Right ventricle myocardium superior (tissue), 1 donor: ENCODE measurements at places on chromosomes 16 and 17. TPM values are rescaled to one million over a fixed set of nuclear protein-coding genes. Genes with fewer than 3 reads are reported as not detected.

Gene KRTAP16-1
- total RNA-seq, result not detected

GRCh38 chr17:7403727-7403976 lies 245 bp downstream of the TMEM256 start:
- no peak for DNase-seq

DNA sequence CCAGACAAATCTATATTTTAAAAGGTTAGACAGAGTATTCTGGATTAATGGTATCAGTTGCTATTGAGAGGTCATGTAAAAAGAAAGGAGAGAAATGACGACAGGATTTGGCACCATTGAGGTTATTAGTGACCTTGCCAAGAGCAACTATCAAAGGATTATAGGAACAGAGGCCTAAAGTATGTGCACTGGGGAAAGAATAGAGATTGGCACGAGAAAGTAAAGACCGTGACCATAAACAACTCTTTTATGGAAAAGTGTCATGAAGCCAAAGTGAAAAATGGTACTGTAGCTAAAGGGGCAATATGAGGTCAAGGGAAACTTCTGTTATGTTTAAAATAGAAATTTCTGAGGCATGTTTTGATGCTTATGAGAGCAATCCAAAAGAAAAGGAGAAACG lies 115.2 kb upstream of the KIF2B start:
- DNase-seq, result no peak

DNA sequence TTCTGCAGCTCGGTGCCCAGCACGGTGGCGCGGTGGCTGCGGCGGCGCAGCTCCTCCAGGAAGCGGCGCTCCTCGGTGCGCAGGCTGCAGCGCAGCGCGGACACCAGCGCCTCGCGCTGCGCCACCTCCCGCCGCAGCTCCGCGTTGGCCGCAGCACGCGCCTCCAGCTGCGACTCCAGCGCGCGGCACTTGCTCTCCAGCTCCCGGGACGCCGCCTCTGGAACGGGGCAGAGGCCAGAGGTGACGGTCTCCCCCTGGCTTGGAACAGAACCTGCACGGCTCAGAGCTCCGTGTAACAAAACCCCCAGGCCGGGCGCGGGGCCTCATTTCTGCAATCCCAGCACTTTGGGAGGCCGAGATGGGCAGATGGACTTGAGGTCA lies 13.2 kb upstream of the CLUH start:
- DNase-seq, result peak; percentile 60

Gene VTN
- 30.2 TPM for total RNA-seq

GRCh38 chr17:7437950-7438614 lies 1.2 kb upstream of the FGF11 start:
- DNase-seq, result peak; percentile 89

DNA sequence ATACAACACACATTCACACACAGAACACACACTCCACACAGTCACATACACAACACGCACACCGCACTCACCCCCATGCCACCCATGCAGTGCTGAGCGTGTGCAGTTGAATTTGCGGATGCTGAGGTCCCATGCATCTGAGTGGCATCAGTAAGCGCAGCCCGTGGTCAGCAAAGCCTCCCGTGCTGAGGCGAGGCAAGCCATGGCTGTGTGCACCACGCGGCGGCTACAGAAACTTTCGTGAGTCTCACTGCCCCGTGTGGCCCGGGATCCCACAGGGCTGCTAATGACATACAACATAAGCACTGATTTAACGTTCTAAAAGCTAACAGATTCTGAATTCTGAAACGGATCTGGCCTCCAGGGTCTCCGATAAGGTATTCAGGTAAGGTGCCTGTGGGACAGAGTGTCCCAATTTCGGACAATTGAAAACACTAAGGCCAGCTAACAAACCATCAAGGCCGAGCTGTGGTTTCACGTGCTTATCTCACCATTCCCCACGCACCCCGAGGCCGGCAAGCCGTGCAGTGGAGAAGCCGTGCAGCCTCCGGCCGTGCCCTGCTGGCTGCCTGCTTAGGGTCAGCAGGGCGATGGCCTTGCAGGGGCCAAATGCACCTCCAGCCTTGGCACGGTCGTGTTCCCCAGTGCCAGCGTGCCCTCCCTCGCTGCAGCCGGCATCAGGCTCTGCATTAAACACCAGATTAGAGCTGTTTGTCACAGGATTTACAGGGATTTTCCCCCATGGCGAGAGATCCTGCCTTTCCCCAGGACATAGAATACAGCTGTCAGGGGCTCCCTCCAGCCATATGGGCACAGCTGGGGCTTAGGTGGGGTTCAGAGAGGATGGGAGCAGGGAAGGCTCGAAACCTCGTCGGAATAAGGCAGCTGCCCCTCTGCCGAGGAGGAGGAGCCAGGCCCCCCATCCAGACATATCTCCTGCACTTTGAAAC lies 191.7 kb downstream of the C16orf95 start:
- DNase-seq, result no peak

- DNase-seq, result no peak
These were observed 41.9 kb upstream of the KDM8 start for GRCh38 chr16:27161398-27161797.

Gene SLC25A10
- total RNA-seq, result 7.0 TPM

DNA sequence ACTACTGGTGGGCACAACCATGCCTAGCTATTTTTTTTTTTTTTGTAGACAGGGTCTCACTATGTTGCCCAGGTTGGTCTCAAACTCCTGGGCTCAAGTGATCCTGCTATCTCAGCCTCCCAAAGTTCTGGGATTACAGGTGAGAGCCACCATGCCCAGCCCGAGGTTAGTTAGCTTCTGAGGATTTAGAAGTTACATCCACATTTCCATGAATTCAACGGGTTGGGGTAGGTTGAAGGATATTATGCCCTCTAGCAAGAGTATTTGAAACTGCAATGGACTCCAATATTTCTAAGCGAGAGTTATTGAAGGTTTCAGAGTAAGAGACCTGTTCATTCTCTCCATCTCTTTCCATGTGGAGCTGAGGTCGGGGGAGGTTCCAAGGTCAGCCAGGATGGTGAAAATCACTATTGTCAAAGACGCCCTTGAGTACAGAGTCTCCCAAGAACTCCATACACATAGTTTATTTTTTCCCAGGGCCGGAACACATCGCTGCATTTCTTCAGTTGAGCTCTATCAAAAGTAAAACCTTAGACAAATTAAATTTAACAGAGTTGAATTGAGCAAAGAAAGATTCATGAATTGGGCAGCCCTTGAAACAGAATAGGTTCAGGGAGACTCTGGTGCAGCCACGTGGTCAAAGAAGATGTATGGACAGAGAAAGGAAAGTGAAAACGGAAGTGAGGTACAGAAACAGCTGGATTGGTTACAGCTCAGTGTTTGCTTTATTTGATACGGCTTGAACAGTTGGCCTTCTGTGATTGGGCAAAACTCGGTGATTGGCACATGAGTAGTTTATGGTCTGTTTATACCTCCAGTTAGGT lies 19.0 kb upstream of the ITPRIPL2 start:
- DNase-seq, result no peak

Gene KIF18B
- total RNA-seq, result 1.8 TPM

- no peak for DNase-seq
These were observed 132.7 kb downstream of the CCDC182 start for GRCh38 chr17:57612202-57613071.

DNA sequence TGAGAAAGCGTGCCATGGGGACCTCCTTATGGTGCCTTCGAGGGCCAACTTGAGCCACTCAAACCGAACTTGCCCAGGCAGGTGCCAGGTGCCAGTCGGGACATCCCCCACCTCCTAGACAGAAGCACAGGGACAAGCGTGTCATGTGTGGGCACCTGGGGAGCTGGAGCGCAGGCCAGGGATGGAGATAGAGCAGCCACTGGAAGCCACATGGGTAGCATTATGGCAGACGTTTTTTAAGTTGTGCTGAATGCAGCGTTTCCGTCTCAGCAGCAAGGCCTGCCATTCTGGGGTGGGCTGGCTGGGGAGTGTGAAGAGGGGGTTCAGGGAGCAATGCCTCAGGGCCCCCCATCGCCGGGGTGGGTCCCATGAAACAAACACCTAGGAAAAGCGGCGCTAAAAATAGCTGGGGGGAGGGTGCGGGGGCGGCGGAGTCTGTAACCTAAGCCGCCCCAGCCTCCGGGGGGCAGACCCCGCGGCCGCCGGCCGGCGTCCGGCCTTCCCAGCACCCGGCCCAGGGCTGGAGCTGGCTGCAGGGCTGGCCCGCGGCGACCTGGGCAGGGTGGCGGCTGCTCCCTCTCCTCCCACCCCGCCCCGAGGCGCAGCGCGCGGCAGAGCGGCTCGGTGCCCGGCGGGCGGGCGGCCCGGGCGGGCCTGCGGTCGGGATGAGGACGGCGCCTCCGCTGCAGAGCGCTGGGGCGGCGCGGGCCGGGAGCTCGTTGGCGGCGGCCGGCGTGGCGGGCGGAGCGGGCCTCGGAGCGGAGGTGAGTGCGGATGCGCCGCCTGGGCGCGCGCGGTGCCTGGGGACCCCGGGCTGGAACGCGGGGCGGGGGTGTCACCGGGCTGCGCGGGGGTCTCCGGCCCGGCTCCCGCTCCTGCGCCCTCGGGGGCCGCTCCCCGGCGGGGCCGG lies at the start of gene ZNF469:
TSS of gene ZNF469 (plus strand) at position 469 of the 910 bp plus-strand sequence. CDS start 44,512 bp downstream, outside the sequence.
- peak; percentile 52 for DNase-seq

Gene DLG4
- 20.4 TPM for total RNA-seq

DNA sequence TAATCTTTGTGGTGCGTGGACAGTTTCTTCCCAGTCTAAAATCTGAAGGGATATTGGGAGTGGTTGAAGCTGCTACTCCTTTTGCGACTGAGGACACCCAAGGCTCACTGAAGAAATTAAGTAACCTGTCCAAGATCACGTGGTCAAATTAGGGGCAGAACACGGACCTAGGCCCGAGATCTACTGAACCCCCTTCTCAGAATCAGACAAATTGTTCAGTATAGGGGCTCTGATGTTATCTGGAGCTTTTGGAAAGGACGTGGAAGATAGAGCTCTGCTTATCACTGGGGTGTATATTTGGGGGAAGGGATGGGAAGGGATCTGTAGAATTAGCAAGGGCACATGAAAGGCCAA lies 857 bp downstream of the TANGO6 start:
- no peak for DNase-seq
